Neural crest cell (in vitro differentiated cells): ENCODE measurements at places on chromosomes 5 and 9.

- DNase-seq, result no peak
Observed at GRCh38 chr9:115008536-115009270, 78.3 kb upstream of the TNFSF8 start.

DNA sequence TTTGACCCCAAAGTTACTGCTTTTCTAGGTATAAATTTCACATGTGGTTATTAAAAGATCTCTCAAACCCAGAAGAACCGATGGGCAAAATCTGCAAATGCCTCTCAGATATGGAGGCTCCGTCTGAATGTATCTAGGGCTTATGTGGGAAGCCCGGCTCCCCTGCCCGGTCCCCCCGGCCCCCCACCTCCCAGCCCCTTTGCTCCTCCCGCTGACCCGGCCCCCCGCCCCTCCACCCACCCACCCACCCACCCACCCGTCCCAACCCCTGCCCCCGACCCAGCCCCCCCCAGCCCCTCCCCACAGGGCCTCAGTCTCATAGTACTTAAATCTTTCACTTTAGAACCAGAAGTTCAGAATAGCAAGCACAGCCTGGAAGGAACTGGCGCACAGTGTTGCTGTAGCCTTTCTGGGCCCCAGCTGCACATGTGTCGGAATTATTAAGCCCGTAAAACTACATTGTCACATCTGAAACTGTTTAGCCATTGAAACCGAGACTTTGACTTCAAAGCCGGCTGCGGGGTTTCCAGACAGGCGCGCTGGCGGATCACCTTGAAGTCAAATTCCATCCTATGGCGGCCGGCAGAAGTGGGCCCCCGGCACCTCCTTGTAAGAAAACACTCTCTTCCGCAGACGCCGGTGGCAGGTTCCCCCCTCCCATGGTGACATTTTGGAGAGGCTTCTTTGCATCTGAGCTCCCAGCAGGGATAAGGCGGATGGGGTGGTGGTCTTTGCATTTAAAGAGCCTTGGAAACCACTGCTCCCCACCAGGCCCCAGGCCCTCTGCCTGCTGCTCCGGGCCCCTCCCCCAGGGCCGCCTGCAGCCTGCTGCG, 12.8 kb downstream of the NKD2 start:
- DNase-seq, result no peak

DNA sequence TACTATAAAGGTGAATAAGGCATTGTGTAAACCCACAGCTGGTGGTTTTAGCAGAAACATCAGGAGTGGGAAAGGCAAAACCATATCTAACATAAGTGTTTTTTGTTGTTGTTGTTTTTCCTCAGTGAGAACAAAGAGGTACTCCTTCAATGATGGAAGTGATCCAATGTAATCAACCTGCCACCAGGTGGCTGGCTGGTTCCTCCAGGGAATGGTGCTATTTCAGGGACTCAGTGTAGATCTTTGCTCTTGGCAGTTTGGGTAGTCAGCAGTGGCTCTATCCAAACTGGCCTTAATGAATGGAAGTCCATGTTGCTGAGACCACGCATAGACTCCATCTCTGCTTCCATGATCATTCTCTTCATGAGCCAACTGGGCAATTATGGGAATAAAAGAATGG, 10.8 kb downstream of the DMRTA1 start:
- no peak for DNase-seq

- DNase-seq, result no peak
Observed at GRCh38 chr9:137426018-137426681, 3.0 kb downstream of the NOXA1 start.

- no peak for DNase-seq
Observed at GRCh38 chr5:153118018-153118417, 372.5 kb upstream of the GRIA1 start.

DNA sequence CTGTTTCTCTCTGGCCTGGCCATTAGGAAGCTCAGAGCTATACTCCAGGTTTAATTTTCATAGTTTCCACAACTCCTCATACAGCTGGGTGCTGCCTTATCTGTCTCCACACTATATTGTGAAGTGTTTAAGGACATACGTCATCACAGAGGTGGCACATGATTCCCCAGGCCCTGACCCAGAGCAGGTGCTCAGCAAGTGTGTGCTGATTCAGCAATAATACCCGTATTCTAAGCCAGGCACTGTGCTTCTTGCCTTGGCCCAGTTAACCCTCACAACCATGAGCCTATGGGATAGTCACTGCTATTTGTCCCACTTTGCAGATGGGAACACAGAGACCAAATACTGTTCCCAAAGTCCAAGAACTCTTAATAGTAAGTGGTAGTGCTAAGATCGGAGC, 93.5 kb upstream of the SMIM23 start:
- DNase-seq, result no peak

GRCh38 chr9:135085830-135086546, 1.5 kb upstream of the OLFM1 start:
- peak; percentile 95 for DNase-seq

DNA sequence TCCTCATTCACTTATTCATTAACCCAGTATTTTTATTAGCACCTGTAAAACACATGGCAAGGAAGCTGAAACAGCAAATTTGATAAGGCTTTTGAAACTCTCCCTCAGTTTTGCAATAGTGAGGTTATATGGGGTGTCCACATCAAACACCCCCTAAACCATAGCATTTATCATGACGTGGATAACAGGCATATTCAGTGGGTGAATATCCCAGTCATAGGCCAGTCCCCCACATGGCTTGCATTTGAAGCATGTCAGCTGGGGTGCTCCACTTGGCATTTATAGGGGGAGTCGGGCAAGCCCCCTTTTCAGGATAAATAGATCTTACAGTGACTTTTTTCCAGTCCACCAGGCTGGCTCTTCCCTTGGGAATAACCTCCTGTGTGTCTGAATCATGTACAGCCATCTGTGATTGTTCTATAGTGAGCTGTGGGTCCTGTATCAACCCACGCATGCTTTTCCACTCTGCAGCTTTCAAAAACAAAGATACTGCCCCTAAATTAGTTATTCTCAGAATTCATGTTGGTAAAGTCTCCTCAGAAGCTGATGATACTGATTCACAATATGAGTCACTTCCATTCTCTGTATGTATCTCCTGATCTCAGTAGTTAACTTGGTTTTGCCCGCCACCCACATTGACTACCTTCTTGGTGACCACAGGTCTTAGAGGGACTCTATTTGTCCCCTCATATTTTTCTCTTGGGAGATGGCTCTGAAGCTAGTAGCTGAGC, 84.4 kb upstream of the SPIN1 start:
- DNase-seq, result no peak

DNA sequence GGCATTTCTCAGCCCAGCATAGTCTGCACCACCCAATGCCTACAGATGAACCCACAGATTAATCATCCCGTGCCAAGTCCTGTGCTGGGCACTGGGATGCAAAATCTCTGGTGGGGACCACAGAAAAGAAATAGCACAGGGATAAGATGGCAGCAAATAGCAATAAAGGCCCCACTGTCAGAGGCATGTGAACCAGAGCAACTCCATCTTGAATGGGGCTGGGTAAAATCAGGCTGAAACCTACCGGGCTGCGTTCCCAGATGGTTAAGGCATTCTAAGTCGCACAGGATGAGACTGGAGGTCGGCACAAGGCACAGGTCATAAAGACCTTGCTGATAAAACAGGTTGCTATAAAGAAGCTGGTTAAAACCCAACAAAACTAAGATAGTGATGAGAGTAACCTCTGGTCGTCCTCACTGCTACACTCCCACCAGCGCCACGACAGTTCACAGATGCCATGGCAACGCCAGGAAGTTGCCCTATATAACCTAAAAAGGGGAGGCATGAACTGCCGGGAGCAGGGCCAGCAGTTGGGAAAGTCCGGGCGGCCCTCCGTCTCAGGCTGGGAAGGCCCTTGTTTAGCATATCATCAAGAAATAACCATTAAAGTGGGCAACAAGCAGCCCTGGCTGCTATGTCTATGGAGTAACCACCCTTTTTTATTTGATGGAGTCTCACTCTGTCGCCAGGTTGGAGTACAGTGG, 65.2 kb downstream of the C9orf50 start:
- no peak for DNase-seq

- DNase-seq, result no peak
Observed at GRCh38 chr9:109270971-109271925, 49.6 kb downstream of the EPB41L4B start.

- no peak for DNase-seq
Observed at GRCh38 chr5:74543162-74543995, 97.1 kb downstream of the ENC1 start.
